ENCODE measurements at places on chromosomes 5 and 9.

- peak; percentile 7 for DNase-seq
These were observed 24.3 kb downstream of the CPLX2 start for GRCh38 chr5:175895686-175896102.

DNA sequence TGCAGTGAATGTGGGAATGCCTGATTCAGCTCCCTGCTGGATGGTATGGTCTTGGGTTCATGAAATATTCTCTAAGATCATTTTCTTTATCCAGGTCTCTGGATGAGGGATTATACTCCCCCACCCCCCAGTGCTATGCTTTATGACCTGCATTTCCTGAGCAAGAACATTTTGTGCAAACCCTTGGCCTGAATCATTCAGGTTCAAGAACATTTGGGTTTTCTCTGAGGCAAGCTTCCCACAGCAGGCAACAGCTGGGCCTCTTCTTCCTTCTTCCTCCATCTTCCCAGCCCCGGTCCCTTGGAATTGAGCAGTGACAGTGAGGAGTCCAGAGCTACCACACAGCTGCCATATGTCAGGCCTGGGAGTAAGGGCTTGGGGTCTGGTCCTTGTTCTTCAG lies 58.6 kb upstream of the TNFSF15 start:
- no peak for DNase-seq

GRCh38 chr9:89933578-89933977 lies 328.8 kb downstream of the GADD45G start:
- DNase-seq: no peak

- peak; percentile 17 for DNase-seq
These were observed 757 bp downstream of the FXN start for GRCh38 chr9:69036309-69036708.

DNA sequence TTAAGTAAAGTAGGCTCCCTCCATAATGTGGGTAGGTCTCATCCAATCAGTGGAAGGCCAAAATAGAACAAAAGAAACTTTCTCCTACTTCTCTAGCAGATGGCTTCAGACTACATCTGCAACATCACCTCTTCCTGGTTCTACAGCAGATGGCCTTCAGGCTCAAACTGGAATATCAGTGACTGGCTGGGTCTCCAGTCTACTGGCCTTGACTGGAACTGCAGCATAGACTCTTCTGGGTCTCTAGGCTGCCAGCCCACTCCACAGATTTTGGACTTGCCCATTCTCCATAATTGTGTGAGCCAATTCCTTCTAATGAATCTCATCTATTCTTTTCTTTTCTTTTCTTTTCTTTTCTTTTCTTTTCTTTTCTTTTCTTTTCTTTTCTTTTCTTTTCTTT lies 64.8 kb downstream of the ACER2 start:
- DNase-seq: no peak

DNA sequence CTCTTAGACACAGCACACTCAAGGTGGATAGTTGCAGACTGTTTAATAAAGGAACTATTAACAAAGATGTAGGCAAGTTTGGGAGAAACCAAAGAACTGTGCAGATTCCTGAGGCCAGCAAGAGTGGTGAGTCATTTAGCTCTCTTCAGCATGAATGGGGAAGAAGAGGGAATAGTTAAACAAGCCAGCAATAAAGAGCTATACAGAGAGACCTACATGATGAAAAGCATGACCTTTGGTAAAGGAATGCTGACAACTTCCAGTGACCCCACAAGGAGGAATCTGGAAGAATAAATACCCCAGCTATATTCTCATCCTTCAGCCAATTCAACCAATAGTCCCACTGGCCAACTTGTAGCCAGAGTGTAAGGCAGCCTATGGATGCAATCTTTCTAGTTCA lies 706.0 kb upstream of the GRAMD2B start:
- no peak for DNase-seq

GRCh38 chr9:15498246-15498995 lies 12.3 kb downstream of the PSIP1 start:
- no peak for DNase-seq
